ENCODE measurements at places on chromosomes 16 and 17.

- no peak for DNase-seq
Observed at GRCh38 chr16:81765969-81766368, 13.1 kb upstream of the PLCG2 start.

- no peak for DNase-seq
Observed at GRCh38 chr17:27564463-27564862, 66.5 kb upstream of the LGALS9 start.

DNA sequence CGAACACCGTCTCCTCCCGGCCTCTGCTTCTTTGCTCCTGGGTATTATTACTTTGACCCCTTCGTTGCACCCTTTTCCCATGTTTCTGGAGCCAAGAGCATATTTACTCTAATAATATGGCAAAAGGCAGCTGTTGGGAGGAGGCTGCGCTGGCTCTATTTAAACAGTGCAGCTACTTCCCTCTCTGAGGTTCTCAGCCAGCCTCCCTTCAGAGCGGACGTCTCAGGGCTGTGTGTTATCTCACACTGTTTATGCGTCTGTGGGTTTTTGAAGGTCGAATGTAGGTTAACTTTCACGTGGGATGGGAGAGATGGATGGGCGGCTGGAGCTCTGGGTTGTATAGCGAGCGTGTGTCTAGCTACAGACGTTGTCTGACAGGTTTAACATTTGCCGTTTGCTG is 45.3 kb downstream of the COX4I1 start:
- DNase-seq: no peak

- DNase-seq: peak; percentile 46
Observed at GRCh38 chr17:16352303-16352666, 984 bp downstream of the CENPV start.

DNA sequence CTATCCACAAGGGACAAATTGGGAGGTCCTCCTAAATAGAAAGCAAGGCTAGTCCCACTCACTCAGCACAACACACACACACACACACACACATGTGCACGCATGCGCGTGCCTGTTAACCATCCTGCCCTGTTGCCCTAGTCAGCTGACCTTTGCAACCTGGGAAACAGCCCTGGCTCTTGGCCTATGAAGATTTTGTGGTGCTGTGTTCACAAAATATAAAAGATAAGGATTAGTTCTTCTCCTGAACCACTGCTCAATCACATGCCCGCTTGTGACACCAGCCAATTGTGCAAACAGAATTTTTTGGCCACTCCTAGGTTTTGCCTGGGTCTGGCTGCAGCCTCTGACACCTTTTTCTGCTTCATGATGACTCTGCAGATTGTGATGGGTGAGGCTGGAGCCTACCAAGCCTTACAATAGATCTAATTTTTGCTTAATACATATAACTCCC is 3.3 kb upstream of the CES1 start:
- DNase-seq: no peak

- DNase-seq: no peak
Observed at GRCh38 chr17:4986403-4986802, 1.1 kb downstream of the CAMTA2 start.

- no peak for DNase-seq
Observed at GRCh38 chr17:17120294-17120693, 78.0 kb downstream of the MPRIP start.

- peak; percentile 68 for DNase-seq
Observed at GRCh38 chr17:78935419-78936323, 10.5 kb upstream of the TIMP2 start.

DNA sequence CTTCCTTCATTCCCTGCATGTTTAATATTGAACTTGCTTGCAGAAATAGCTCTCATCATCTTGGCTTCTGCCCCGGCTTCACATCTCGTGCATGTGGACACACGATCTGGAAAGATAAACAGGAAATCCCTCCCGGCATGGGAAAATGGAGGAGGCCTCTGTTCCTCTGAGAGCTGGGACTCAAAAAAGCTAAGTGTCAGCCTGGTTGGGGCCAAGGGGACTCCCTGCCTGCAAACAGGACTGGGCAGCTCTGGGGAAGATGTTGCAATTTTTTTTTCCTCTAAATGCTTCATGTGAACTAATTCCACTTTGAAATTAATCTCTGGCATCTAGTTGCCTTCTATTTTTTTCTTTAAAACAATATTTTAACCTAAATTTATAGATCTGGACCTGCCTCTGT is 24.8 kb downstream of the ITPRIPL2 start:
- no peak for DNase-seq

- no peak for DNase-seq
Observed at GRCh38 chr17:39581071-39581758, 26.5 kb downstream of the NEUROD2 start.

- DNase-seq: no peak
Observed at GRCh38 chr17:79147746-79148506, 73.3 kb downstream of the ENGASE start.

GRCh38 chr16:70430667-70431536 is 8.0 kb downstream of the ST3GAL2 start:
- no peak for DNase-seq

DNA sequence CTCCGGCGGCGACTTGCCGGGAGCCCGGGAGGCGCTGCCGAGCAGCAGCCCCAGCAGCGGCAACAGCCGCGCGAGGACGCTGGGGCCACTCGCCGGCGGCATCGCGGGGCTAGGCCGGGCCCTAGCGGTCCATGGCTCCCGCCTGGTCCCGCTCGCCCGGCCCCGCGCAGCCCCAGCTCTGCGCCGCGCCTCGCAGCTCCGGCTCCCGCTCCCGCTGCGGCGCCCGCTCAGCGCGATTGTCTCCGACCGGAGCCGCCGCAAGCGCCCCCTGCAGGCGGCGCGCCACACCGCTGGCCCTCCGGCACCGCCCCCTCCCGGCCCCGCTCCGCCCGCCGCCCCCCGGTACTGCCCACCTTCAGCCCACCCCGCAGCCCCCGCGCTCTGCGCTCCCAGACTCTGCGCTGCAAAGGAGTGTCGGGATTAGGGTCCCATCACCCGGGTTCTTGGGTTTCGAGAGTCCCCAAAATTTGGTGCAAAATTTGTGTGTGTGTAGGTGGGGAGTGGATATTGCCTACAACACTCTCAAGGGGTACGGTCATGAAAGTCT is at the start of gene FAM171A2:
FAM171A2 (minus strand) TSS at position 241 of the 547 bp plus-strand sequence; CDS start at position 102, 139 bp downstream.
- no peak for DNase-seq

DNA sequence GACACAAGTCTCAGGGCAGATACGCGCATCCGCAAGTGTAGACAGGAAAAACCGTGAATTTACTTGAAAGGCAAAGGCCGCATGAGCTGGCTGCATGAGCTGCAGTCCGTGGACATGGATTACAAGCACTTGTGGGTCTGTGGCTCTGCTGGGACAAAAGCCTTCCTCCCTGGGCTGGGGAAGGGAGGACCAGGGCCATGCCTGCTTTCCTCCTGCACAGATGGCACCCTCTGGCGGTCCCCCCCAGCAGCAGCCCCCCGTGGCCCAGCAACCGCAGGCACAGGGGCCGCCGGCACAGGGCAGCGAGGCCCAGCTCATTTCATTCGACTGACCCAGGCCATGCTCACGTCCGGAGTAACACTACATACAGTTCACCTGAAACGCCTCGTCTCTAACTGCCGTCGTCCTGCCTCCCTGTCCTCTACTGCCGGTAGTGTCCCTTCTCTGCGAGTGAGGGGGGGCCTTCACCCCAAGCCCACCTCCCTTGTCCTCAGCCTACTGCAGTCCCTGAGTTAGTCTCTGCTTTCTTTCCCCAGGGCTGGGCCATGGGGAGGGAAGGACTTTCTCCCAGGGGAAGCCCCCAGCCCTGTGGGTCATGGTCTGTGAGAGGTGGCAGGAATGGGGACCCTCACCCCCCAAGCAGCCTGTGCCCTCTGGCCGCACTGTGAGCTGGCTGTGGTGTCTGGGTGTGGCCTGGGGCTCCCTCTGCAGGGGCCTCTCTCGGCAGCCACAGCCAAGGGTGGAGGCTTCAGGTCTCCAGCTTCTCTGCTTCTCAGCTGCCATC is 1.7 kb upstream of the MRPL12 start:
- DNase-seq: no peak

- DNase-seq: no peak
Observed at GRCh38 chr16:89366561-89367537, 123.5 kb downstream of the ANKRD11 start.

DNA sequence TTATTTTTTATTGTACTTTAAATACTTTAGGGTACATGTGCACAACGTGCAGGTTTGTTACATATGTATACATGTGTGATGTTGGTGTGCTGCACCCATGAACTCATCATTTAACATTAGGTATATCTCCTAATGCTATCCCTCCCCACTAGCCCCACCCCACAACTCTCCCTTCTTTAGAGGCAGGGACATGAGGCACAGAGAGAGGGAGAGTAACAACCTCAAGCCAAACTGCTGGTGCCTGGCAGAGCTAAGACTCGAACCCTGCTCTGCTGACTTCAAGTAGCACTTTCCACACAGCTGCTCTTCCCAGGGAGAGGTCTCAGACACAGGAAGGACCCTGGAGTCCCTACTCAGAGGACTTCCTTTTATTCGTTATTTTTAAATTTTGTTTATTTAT is 69.4 kb downstream of the WSB1 start:
- no peak for DNase-seq
